Stimulated activated CD8-positive, alpha-beta memory T cell treated with anti-CD3 and anti-CD28 coated beads, Interleukin-15, amount 100 ng/mL, for 24 hours (primary cell): ENCODE measurements at places on chromosomes 16 and 17.

GRCh38 chr16:22684574-22685458, 129.1 kb upstream of the HS3ST2 start:
- DNase-seq: no peak

- DNase-seq: no peak
Measured at GRCh38 chr16:78871241-78871640, 729.3 kb downstream of the MAF start.

DNA sequence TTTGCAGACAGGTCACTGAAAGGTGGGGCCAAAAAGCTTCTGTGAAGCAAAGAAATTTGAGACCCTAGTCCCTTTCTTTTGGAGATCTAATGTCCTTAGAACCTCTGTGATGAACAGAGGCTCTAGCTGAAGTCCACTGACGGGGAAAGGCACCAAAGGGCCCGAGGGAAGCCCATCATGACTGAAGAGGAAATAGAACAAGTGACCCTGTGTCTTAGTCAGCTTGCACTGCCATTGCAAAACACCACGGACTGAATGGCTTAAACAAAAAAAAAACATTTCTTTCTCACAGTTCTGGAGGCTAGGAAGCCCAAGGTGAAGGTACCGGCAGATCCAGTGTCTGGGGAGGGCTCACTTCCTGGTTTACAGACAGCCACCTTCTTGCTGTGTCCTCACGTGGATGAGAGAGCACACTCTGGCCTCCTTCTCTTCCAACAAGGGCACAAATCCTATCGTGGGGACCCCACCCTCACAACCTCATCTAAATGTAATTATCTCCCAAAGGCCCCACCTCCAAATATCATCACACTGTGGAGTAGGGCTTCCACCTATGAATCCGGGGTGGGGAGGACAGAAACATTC, 24.3 kb upstream of the ASGR2 start:
- no peak for DNase-seq

DNA sequence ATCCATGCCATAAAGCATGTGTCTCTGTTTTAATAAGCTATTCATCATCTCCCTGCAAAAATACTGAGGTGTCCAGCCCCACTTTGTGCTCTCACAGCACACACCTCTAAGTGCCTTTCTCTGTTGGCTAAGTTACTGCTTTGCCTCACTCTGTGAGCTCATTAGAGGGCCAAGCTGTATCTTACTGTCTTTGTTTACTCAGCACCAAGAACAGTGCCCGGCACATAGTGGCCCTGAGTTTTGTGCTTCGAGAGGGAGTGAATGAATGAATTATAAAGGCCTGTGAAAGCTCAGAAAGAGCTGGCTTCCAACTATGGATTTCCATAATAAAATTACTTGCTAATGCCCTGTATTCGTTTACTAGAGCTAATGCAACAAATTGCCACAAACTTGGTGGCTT, 50.2 kb upstream of the NOG start:
- DNase-seq: no peak

- no peak for DNase-seq
Measured at GRCh38 chr16:4500272-4500671, 24.1 kb downstream of the HMOX2 start.

- no peak for DNase-seq
Measured at GRCh38 chr17:78973196-78973595, 6.5 kb downstream of the LGALS3BP start.

DNA sequence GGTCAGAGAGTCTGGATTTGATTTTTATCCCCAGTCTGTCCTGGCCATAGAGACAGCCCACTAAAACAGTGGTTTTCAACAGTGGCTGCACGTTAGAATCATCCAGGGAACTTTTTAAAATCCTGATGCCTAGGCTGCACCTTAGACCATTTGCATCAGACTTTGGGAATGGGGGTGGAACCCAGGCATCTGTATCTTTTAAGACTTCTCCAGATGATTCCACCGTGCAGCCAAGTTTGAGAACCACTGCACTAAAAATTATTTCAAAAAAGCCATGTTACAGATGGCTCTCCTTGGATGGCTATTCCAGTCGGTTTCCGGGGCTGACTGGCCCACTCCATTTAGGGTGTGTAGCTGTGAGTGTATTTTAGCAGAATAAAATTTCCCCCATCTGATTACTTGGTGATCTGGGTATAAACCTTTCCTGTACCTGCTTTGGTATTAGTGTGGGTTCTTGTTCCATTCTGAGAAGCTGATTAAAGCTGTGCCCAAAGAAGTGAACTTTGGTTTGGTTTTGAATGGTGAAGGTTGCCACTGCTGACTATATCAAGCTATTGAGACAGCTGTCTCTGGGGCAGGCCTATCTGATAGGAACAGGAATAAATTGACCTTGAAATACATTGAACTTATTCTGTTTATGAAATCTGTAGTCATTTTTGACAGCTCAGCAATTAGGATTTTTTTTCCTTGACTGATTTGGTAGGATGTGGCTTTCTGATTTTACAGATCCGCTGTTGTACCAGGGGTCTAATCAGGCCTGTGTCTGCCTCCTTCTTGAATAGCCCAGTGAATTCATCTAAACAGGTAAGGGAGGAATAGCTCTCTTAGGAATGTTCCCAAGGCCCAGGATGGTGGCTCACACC, 1.3 kb downstream of the ATP5MC1 start:
- DNase-seq: no peak
